ENCODE measurements at places on chromosomes 5 and 9.

DNA sequence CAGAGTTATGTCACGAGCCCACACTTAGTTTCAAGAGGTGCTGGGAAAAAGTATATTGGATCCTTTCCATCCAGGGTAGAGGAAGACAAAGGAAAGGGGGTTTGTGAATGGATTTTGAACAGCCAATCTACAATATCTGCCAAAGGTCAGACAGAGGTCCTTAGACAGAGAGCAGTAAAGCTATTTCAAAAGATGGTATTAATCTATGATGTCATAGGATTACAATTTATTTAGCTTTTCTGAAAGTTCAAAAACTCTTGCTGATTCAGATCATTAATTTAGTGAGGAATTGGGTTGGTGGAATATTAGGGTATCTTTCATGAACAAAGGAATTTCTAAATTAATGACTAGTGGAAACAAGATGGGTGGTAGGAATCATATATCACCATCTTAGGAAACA is 126.9 kb downstream of the NTRK2 start:
- no peak for DNase-seq

- DNase-seq, result peak; percentile 76
Measured at GRCh38 chr5:160926428-160926827, 74.4 kb upstream of the ATP10B start.

- no peak for DNase-seq
Measured at GRCh38 chr5:30878746-30879145, 314.7 kb upstream of the CDH6 start.

DNA sequence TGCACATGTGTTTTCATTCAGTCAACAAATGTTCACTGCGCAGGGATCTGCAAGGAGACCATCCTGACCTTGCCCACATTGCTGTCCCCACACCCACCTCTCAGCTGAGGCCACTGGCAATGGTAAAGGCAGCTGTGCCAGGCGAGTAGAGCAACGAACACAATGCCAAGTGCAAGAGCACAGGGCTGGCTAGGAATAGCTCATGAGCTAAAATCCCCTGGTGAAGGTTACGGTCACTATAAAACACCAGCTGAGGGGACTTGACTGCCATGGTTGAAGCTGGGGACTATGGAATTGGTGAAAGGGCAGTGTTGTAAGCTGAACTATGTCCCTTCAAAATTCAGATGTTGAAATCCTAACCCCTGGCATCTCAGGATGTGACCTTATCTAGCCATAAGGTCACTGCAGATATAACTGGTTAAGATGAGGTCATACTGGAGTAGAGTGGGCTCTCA is 96.1 kb downstream of the OTULIN start:
- no peak for DNase-seq

DNA sequence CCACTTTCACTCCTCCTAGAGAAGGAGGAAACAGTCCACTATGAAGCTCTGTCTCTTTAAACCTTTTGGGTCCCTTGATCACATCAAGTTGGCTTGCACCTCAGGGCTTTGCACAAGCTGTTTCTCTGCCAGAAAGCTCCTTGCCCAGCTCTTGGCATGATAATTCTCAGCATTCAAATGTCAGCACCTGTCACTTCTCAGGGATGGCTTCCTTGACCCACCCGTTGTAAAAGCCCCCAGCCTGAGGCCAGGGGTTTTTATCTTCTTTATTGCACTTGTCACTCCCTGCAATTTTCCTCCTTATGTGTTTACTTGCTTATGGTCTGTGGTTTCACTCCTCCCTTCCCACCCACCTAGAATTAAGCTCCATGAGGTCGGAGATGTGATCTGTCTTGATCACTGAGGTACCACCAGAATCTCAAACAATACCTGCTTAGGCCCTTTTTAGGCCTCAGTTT is 200.7 kb upstream of the TBC1D2 start:
- DNase-seq, result no peak

DNA sequence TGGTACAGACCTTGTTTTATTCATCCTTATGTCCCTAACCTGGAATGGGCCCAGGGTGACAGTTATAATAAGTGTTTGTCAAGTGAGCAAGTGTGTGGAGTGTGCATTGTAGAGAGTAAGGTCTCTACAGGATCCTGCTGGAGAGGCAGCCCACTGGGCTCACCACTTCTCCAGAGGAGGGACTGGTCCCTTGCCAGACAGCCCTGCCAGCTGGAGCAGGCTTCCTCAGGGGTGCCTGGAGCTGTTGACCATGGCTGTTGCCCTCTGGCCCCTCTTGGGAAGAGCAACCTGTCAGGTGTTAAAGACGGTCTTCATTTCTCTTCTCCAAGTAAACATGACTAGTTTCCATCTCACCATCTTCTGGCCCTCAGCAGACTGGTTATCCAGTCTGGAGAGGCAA is 20.0 kb downstream of the IRF1 start:
- DNase-seq, result no peak

- DNase-seq, result no peak
Measured at GRCh38 chr9:128323791-128324190, 1.2 kb downstream of the COQ4 start.

DNA sequence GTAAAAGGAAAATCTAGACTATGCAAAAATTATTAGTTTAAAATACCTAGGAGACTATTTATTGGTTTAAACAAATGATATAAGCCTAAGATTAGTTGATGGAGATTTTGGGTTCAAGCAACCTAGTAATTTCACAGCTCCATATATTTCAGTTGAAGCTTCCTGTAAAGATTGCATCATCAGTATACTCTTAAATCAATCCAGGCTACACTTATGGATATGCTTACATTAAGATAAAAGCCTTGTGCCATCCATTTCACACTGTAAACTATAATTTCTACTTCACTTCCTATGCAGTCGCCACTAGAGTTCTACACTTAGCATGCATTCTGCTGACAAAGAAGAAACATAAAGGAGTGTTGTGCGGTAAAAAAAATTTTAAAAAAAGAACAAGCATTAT is 7.3 kb upstream of the LIX1 start:
- DNase-seq, result no peak

- DNase-seq, result no peak
Measured at GRCh38 chr9:79037338-79037737, 534.4 kb upstream of the TLE4 start.

DNA sequence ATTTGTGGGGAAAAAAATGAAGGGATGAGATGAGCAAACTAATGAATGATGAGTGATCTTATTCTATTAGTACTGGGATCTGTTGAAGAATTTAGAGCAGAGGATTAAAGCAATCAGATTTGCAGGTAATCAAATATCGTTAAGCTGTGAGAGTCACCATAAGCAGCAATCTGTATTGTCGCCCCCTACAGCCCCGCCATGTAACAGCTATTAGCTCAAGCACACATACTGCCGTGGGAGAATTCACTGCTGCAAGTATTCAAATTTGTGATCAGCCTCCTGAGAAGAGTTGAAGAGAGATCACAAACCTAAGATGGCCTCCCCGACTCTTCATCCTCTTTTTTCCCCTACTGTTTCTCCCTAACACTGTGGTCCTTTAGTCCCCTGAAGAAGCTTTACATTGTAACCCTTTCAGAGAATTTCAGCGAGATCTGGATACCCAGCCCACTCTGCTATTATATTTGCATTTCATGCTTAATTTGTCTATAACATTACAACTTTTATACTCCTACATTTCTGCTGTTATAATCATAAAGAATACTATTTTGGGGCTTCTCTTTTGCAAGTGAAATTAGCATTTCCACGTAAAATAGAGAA is 28.5 kb upstream of the PHF24 start:
- DNase-seq, result no peak

- DNase-seq, result no peak
Measured at GRCh38 chr5:59062986-59063683, 480.3 kb downstream of the RAB3C start.

GRCh38 chr9:93172666-93173364 is 11.1 kb upstream of the WNK2 start:
- no peak for DNase-seq

DNA sequence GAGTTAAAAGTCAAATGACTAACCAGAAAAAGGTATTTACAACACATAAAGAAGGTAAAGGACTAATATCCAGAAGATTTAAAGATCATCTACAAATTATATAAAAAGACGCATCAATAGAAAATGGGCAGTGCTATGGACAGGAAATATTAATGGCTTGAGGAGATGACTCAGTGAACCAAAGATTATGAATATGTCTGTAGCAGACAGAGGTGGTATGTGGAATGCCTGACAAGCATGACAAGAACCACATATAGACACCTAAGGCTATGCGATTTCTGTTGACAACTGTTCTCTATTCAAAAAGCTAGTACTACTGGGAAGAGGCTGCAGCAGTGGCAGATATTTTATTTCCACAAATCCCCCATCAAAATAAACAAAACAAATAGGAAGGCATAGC is 177.0 kb upstream of the SH3GL2 start:
- no peak for DNase-seq

- DNase-seq, result no peak
Measured at GRCh38 chr9:136697821-136698526, 10.7 kb upstream of the AGPAT2 start.

- DNase-seq, result no peak
Measured at GRCh38 chr5:86536396-86536795, 81.3 kb upstream of the COX7C start.

- DNase-seq, result no peak
Measured at GRCh38 chr9:6495466-6495865, 82.5 kb downstream of the UHRF2 start.

DNA sequence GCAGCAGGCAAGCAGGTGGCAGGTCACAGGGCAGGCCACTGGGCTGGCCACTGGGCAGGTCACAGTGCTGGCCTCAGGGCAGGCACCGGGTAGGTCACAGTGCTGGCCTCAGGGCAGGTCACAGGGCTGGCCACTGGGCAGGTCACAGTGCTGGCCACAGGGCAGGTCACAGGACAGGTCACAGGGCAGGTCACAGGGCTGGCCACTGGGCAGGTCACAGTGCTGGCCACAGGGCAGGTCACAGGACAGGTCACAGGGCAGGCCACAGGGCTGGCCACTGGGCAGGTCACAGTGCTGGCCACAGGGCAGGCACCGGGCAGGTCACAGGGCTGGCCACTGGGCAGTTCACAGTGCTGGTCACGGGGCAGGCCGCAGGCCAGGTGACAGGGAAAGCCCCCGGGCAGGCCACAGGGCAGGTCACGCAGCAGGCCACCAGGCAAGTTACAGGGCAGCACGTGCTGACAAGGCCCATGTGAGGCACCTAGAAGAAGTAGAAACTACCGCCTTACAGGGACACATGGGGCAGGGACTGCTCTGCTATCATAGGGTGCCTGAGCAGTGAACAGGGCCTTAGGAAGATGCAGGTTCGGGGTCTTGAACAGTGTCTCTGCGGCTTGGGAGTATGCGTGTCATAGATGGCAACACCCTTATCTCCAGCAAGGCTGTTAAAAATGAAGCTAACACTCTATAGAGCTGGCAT is 18.6 kb upstream of the MED10 start:
- DNase-seq, result no peak

DNA sequence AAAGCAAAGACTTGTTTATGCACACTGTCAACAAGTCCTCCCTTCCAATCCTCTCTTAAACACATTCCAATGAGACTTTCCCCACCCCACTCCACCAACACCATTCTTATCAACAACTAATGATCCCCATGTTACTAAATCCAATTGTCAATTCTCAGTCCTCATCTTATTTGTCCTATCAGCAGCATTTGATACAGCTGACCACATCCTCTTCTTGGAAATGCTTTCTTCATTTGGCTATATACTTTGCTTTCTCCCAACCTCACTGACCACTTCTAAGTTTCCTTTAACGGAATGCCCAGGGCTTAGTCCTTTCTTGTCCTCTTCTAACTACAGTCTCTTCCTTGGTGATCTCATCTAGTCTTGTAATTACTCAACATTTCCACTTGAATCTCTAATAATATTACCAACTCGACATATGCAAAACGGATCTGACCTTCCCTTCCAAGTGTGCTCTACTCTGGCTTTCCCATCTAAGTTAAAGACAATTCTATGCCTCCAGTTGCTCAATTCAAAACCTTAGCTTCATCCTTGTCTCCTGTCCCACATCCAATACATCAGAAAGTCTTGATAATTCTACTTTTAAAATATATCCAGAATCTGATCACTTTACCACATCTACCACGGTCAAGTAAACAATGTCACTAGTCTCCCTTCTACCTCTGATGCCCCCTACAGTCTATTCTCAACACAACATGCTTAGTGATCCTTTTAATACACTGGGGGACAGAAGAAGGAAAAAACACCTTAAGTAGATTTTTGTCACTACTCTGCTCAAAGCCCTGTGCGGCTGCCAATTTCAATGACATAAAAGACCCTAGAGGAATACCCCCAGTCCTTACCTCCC is 25.5 kb downstream of the AGTPBP1 start:
- no peak for DNase-seq

DNA sequence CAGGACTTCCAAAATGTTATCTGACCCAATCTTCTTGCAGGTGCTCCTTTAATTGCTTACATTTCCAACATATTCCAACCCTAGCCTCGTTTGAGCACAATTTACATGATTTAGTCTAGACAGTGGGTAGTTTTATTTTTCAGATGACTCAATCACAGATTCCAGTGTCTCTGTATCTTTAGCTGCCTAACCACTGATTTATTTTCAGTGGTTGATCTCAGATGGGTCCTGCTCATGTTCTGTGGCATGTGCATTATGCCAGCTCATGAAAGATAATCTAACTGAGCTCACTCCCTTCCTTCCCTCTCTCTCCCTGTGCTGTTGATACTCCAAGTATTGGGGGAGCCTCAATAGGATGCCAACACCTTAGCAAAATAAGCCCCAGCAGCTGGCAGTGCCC is 106.1 kb upstream of the ICE1 start:
- DNase-seq, result no peak

DNA sequence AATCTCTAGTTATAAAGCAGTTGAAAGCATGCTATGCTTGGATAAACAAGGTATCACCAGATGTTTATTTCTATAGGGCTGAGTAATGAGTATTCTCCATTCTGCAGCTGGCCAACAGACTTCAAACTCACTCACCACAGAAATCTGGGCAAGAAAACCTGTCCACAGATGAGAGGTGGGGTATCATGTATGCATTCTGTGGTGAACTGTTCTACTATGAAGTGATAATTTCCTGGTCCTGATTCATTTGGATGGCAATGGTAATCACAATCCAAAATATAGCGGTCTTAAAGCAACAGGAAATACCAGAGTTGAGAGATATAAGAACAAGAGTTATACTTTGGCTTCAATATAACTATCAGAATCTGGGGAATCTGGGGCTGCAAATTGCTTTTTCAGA is 65.9 kb upstream of the EFNA5 start:
- DNase-seq, result no peak

- no peak for DNase-seq
Measured at GRCh38 chr5:142074006-142074405, 34.6 kb upstream of the NDFIP1 start.

All from DMS79 (cell line).